NCI-H526 treated with DMSO at 0.1 percent for 48 hours (cell line): ENCODE measurements at places on chromosomes 1 and 21.

- no peak for DNase-seq
These were observed 15.6 kb downstream of the GATAD2B start for GRCh38 chr1:153907134-153907533.

GRCh38 chr1:153533689-153534201, 2.0 kb downstream of the S100A6 start:
- no peak for DNase-seq

DNA sequence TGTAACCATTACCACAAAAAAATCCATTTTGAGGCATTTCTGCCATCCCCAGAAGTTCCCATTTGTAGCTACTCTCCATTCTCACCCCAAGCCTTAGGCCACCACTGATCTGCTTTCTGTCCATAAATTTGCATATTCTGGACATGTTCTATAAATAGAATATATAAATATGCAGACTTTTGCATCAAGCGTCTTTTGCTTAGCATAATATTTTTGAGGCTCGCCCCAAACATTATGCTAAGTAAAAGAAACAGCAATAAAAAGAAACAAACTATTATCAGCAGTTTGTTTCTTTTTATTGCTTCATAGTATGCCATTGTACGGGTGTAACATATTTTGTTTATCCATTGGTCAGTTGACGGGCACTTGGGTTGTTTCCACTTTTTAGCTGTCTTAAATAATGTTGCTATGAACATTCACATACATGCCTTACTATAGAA, 7.9 kb downstream of the TFAP2E start:
- DNase-seq: peak; percentile 39

- no peak for DNase-seq
These were observed 16.5 kb upstream of the CFHR5 start for GRCh38 chr1:196960854-196961253.

DNA sequence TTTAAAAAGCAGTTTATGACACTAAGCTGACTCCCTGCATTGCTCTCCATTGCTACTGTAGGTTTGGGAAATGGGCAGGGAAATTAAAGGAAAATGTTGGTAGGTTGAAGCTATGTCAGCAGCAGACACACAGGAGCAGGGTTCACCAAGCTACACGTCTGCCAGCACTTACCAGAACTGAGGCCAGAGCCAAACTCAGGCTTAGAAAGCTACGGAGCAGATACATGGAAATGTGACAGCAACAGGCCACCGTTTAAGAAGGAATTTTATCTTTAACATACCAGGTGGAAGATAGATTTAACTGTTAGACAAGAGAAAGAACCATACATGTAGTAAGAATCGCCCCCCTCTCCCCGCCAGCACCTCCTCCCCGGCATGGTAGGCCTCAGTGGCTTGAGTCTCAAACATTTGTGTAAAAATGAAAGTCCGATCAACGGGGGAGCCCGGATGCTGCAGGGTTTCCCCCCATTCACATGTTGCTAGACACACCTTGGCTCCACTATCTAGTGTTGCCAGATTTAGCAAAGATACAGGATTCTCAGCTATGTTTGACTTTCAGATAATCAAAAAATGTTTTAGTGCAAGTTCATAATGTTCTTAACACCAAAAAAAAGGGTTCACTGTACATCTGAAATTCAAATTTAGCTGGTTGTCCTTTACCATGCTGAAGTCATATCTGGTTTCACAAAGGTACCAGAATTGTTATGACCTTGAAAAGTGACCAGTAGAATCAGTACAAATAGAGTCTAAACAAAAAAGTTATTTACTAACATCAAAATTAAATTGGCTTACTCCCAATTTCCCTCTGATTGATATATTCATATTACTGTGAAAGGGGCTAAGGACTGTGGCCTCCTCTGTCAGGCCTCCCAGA, 6.7 kb downstream of the OR2T11 start:
- DNase-seq: no peak

- no peak for DNase-seq
These were observed 69.2 kb upstream of the HSPA13 start for GRCh38 chr21:14452031-14452726.

DNA sequence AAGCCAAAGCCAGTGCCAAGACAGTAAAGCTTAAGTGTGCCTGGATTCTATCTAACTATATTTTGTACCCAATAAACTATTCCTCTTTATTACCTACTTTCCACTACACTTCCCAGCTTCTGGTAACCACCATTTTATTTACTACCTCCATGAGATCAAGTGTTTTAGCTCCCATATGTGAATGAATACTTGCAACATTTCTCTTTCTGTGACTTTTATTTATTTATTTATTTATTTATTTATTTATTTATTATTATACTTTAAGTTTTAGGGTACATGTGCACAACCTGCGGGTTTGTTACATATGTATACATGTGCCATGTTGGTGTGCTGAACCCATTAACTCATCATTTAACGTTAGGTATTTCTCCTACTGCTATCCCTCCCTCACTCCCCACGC, 582.1 kb downstream of the AMY1C start:
- no peak for DNase-seq

DNA sequence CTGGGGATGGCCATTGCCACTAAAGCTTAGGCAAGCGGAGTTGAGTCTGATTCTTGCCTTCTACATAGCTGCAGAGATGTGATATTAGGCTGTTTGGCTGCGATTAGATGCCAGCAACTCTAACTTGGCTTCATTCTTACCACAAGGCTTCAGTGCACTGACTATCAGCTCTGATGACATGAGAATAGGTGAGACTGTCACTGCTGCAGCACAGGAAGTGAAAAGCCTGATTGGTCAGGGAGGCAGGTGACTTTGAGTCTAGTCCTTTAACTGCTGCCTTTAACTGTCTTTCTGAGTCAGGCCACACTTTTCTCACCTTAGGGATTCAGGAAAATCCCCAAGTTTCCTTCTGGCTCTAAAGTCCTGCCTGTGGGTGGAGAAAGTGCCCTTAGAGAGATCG, 14.1 kb upstream of the PLXNA2 start:
- no peak for DNase-seq

GRCh38 chr1:99003581-99004253, 944 bp downstream of the PLPPR5 start:
- no peak for DNase-seq

DNA sequence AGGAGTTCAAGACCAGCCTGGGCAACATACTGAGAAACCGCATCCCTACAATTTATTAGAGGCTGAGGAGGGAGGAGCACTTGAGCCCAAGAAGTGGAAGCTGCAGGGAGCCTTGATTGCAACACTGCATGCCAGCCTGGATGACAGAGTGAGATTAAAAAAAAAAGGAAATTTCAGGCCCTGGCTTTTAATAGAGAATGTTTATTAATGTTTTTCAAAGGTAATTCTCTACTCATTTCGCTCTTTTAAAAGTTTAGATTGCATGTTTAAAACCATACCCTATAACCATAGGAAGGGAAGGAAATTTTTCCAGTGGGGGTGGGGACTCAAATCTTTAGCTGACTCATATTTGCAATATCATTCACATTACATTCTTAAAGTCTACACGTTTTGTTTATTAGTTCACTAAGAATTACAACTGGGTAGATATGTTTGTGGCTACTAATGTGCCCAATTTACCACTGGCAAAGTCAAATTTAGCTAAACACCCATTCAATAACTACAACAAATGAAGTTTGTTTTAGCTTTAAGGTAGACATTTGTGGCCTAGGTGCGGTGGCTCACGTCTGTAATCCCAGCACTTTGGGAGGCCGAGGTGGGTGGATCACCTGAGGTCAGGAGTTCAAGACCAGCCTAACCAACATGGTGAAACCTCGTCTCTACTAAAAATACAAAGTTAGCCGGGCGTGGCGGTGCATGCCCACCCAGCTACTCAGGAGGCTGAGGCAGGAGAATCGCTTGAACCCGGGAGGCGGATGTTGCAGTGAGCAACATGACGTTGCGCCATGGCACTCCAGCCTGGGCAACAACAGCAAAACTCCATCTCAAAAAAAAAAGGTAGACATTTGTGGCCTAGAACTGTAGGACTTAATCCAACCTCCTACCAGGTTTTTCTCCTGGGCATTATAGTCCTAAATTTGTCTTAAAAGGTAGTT, 5.0 kb downstream of the KDM5B start:
- no peak for DNase-seq

GRCh38 chr1:41404308-41404761, 43.1 kb downstream of the FOXO6 start:
- DNase-seq: no peak

GRCh38 chr1:20102875-20103274, 16.5 kb downstream of the PLA2G2D start:
- no peak for DNase-seq
